HFFc6 (cell line): ENCODE measurements at places on chromosomes 2 and 18. TPM values are rescaled to one million over a fixed set of nuclear protein-coding genes. Genes with fewer than 3 reads are reported as not detected.

PRKAG3 gene
- not detected in 3 replicates for total RNA-seq

HOXD13 gene
- 1.2 to 1.7 TPM (median 1.4 TPM) in 3 replicates for total RNA-seq

CACNB4 gene
- total RNA-seq = 0.18 to 0.21 TPM in 2 of 3 replicates, not detected in the other

REG1A gene
- not detected in 3 replicates for total RNA-seq

SIX3 gene
- not detected in 3 replicates for total RNA-seq

MEP1B gene
- total RNA-seq = not detected in 2 replicates

ALPI gene
- not detected in 3 replicates for total RNA-seq

PPP1R7 gene
- total RNA-seq = 102 to 110 TPM (median 107 TPM) in 3 replicates

DNA sequence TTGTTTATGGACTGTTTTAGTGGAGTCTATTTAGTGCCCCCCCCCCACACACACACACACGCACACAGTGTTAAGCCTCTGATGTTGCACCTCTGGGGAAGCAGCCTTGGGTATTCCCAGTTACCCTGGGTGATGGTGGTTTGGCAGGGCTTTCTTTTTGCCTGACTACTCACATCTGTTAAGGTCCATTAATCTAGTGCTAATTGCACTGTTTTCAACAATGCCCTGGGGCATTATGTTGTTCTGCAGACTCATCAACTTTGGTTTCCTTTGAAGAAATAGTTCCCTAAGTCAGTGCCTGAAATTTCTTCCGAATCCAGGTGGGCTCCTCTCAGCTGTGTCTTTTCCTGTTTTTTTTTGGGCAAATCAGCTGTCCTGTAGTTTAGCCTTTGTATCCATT, 34.7 kb downstream of the SPOPL start:
- peaks cover 21% of the 10 kb centered on the region for H3K36me3 ChIP-seq
- peak; percentile 7 for DNase-seq
- no peak overlapping the region for H3K27ac ChIP-seq

GRCh38 chr2:152864601-152865149, 146.3 kb downstream of the ARL6IP6 start:
- H3K27me3 ChIP-seq = peaks cover 2% of the 10 kb centered on the region; the same call in 1 of the 2 replicates
- DNase-seq = no peak
- peak overlapping the region; percentile 75; the same call in 1 of the 2 replicates for H3K4me3 ChIP-seq
- H3K36me3 ChIP-seq = peaks cover 21% of the 10 kb centered on the region; the same call in 1 of the 2 replicates
- peak overlapping the region; percentile 56; the same call in 1 of the 2 replicates for H3K27ac ChIP-seq

DNA sequence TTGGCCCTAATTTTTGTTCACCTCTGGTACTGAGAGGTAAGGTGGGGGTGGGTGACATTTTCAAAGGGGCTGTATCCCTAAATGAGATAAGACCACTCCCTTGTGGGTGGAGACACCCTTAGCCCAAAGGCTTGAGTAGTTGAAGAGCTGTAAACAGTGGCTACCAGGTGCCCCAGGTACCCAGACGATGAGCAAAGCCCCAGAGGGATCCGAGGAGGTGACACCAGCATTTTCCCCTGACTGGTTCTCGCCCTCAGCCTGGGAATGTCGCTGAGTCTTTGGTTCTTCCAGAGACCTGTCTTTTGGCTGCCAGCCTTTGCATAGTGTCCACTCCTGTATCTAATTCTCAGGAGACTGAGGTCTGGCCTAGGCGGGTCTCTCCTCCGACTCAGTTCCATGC, 36.5 kb downstream of the RRM2 start:
- no peak for DNase-seq
- no peaks in the 10 kb centered on the region for H3K27me3 ChIP-seq
- H3K36me3 ChIP-seq = no peaks in the 10 kb centered on the region
- H3K4me1 ChIP-seq = peaks cover 17% of the 10 kb centered on the region
- no peak overlapping the region for H3K4me3 ChIP-seq

DNA sequence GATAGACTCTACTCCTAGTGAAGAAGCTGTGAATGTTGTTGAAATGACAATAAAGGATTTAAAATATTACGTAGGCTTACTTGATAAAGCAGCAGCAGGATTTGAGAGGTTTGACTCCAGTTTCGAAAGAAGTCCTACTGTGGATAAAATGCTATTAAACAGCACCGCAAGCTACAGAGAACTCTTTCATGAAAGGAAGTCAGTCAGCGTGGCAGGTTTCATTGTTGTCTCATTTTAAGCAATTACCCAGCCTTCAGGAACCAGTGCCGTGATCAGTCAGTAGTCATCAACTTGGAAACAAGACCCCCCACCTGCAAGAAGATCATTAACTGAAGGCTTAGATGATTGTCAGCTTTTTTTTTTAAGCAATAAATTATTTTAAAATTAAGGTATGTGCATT, 14.0 kb downstream of the USP14 start:
- H3K27me3 ChIP-seq = peaks cover 2% of the 10 kb centered on the region
- no peaks in the 10 kb centered on the region for H3K4me1 ChIP-seq
- H3K36me3 ChIP-seq = peaks cover 37% of the 10 kb centered on the region
- H3K27ac ChIP-seq = no peak overlapping the region

DNA sequence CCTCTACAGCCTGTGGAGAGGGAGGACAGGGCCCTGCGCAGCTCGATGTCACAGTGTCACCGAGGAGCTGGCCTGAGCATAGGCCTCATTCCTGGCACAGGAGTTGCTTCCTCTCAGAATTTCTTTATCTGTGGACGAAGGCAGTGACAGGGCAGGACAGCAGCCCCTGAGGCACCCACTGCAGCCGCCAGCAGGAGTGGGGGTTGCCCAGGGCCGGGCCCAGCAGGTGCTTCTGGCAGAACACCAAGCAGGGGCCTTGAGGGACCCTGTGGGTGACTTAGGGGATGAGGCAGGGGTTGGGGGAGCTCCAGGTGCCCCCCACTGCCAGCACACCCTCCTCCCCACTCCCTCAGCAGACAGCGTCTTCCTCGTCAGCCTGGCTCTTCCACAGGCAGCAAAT, 290.0 kb downstream of the PHLPP1 start:
- no peak for DNase-seq
- no peak overlapping the region for H3K27ac ChIP-seq
- H3K4me1 ChIP-seq = no peaks in the 10 kb centered on the region
- H3K4me3 ChIP-seq = no peak overlapping the region
- H3K27me3 ChIP-seq = peaks cover 26% of the 10 kb centered on the region

DNA sequence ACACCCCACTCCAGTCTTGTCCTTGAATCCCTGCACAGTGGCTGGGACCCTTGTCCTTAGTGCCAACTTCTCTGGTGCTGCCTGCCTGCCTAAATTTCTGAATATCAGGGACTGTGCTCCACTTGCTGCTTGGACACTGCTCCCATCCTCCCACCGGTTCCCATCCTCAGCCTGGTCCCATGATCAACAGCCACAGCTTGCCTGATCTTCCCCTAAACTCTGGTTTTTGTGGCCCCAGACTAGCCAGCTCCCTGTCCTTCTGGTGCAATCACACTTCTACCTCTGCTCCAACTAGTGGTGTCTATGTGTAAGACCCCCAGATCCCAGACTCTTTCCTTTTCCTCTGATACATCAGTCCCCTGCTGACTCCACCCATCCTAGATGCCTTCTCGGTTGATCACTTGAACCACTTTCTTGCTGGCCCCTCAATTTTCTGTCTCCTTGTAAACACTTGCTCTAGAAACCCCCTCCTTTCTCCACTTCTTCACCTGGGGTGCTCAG, 37.2 kb upstream of the POLE4 start:
- H3K4me1 ChIP-seq = peaks cover 55% of the 10 kb centered on the region
- H3K36me3 ChIP-seq = peaks cover 22% of the 10 kb centered on the region
- no peak overlapping the region for H3K4me3 ChIP-seq
- no peaks in the 10 kb centered on the region for H3K27me3 ChIP-seq
- DNase-seq = peak; percentile 10

DNA sequence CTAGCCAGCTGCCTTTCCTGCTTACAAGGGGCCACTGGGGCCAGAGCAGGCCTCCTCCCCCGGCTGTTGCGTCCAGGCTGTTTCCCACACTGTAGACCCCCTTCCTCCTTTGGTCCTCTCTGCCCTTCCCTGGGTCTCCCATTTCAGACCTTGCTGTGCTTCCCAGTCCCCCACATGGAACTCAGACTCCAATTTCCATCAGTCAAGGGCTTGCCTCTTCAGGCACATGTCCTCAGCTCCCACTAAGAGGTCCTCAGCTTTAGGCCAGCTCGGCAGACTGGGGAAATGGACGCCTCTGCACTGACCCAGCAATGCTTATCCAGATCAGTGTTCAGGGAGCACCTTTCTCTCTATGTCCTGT, 98.0 kb upstream of the BZW1 start:
- H3K4me3 ChIP-seq = peak overlapping the region; percentile 89
- H3K36me3 ChIP-seq = peaks cover 5% of the 10 kb centered on the region; the same call in 1 of the 2 replicates
- peaks cover 24% of the 10 kb centered on the region for H3K4me1 ChIP-seq
- H3K27ac ChIP-seq = peak overlapping the region; percentile 96
- DNase-seq = no peak

GRCh38 chr2:160347269-160347863, 146.2 kb downstream of the RBMS1 start:
- 0 out of 2 replicates have a peak overlapping the region, but pooled peaks have one; percentile 8 for H3K27ac ChIP-seq
- DNase-seq = no peak
- peaks cover 21% of the 10 kb centered on the region for H3K36me3 ChIP-seq
- H3K27me3 ChIP-seq = peaks cover 2% of the 10 kb centered on the region

GRCh38 chr2:120739438-120740090, 3.9 kb downstream of the GLI2 start:
- peaks cover 70% of the 10 kb centered on the region for H3K4me1 ChIP-seq
- no peak for DNase-seq
- H3K36me3 ChIP-seq = peaks cover 11% of the 10 kb centered on the region; the same call in 1 of the 2 replicates
- peak overlapping the region; percentile 90 for H3K27ac ChIP-seq
- peaks cover 2% of the 10 kb centered on the region; the same call in 1 of the 2 replicates for H3K27me3 ChIP-seq

DNA sequence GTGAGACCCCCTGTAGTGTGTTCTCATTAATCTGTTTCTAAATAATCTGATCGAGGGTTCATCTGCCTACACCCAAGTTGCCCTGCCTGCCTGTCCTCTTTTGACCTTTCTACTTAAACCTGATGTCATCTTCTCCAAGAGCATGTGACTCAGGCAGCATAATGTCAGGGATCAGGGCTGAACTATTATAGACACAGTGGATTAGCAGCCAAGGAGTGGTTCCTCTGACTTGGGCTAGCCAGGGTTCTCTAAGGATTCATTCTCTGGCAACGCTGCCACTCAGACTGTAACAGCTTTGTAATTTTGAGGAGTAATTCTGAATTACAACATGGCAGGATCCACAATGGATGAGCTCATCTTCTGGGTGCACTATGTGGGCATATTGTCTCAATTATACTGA, 124.0 kb downstream of the MDH1 start:
- peaks cover 11% of the 10 kb centered on the region for H3K4me1 ChIP-seq
- no peaks in the 10 kb centered on the region for H3K36me3 ChIP-seq
- peak; percentile 40 for DNase-seq
- H3K27ac ChIP-seq = peak overlapping the region; percentile 64
- no peak overlapping the region for H3K4me3 ChIP-seq
- H3K27me3 ChIP-seq = peaks cover 2% of the 10 kb centered on the region

- no peak overlapping the region for H3K4me3 ChIP-seq
- H3K4me1 ChIP-seq = no peaks in the 10 kb centered on the region
- H3K27me3 ChIP-seq = no peaks in the 10 kb centered on the region
- H3K27ac ChIP-seq = no peak overlapping the region
These were observed 143.2 kb upstream of the KYNU start for GRCh38 chr2:142734231-142734630.

DNA sequence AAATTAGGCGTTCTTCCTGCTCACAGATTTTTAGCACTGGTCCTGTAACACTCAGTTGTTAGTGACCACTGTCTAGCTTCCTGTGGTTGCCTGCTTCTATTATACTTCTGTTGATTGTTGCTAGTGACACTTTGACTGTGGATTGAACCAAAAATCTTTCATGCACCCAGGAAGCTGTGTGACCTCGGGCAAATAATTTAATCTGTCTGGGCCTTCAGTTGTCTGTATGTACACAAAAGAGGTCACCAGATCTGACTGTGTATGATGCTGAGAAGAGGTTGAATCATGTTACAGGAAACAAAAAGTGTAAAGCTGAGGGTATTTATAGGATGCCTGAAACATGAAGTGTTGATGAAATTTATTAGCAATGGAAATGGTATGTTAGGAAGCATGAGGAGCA, 12.7 kb downstream of the ICOS start:
- peaks cover 7% of the 10 kb centered on the region for H3K27me3 ChIP-seq
- H3K36me3 ChIP-seq = no peaks in the 10 kb centered on the region
- no peak for DNase-seq

DNA sequence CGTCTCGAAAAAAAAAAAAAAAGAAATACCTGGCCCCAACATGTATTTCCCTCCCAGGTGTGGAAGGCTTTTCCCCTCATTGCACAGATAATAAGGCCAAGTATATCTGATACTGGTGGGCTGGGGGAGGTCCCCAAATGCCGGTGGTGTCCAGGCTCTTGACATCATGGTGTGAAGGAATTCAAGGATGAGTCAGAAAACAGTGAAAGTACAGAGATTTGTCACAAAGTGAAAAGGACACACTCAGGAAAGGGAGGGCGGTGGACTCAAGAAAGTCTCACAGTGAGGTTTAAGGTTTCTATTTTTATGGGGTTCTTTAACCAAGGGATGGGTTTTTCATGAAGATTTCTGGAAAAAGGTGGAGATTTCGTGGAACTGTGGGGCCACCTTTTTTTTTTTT, 37.8 kb upstream of the FZD5 start:
- peaks cover 44% of the 10 kb centered on the region for H3K4me1 ChIP-seq
- no peak overlapping the region for H3K4me3 ChIP-seq
- DNase-seq = no peak
- no peaks in the 10 kb centered on the region; the same call in none of the 2 replicates for H3K27me3 ChIP-seq

DNA sequence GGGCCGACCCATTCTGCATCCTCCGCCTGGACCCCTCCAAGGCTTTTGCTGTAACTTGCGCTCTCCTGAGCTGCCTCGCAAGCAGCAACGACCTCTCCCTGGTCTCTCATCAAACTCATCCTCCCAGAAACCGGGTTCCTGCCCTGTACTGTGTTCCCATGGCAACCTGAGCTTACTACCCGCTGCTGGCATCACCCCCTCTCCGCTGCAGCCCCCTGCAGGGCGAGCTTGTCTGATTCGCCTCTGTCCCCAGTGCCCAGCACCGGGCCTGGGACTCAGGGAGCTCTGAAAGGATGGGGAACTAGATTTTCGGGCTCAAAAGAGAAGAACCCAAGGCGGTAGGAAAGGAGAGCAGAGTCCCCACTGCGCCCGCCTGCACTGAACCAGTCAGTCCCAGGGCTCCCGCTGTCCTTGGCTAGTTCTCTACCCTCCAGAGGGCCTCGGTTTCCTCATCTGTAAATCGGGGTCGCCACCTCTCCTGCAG, 463 bp downstream of the HS1BP3 start:
- peaks cover 37% of the 10 kb centered on the region for H3K4me1 ChIP-seq
- DNase-seq = peak; percentile 41
- no peaks in the 10 kb centered on the region for H3K36me3 ChIP-seq
- peak overlapping the region; percentile 92 for H3K4me3 ChIP-seq
- peaks cover 12% of the 10 kb centered on the region for H3K27me3 ChIP-seq

GRCh38 chr2:156399950-156400705, 36.1 kb upstream of the GPD2 start:
- H3K27me3 ChIP-seq = peaks cover 9% of the 10 kb centered on the region
- H3K27ac ChIP-seq = peak overlapping the region; percentile 76
- H3K4me1 ChIP-seq = peaks cover 16% of the 10 kb centered on the region
- peak overlapping the region; percentile 96 for H3K4me3 ChIP-seq
- peak; percentile 64 for DNase-seq

DNA sequence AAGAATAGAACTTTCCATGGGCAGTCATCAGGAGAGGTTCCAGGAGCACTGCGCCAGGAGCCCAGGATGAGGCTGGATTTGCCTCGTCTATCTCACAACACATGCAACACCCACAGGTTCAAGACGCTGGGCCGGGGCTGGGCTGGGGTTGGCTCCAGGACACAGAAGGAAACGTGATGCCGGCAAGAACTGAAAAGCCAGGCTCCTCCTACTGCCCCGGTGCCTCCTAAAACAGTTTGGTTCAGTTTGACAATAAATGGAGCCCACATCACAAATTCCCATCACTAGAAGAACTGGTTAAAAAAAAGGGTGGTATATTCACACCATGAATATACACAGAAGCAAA, 75.9 kb downstream of the INHBB start:
- H3K36me3 ChIP-seq = no peaks in the 10 kb centered on the region
- H3K4me3 ChIP-seq = no peak overlapping the region
- DNase-seq = no peak
- H3K27me3 ChIP-seq = peaks cover 67% of the 10 kb centered on the region
